Amygdala (tissue), 56 donors: ENCODE measurements at places on chromosomes 4 and X.
A peak's percentile ranks its signal among the peaks of the same experiment; 100 is the strongest.

DNA sequence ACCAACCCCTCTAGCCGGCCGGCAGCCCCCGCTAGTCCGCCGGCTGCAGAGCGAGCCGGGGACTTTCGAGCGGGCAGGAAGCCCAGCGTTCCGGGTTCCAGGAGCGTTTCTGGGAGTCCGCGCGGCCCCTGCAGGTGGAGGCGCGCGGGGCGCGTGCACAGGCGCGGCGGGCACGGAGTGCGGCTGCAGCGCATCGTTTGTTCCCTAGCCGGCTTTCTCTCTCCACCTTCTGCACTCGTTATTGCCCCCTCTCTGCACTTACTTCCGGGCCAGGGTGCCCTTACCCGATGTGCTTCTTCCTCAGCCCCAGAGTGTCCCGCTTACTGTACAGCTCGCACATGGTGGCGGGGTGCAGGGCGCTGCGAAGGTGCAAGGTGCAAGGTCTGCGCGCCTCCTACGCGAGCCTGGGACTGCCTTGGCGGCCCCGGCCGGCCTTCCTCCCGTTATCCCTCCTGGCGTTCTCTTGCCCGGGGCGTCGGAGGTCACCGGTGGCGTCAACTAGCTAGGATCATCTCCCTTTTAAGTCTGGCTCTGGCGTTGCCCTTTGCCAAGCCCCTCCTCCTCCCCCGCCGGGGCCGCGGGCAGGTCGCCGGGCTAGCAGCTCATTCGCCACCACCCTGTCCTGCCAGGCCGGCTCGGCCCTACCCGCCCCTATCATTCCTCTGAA is at the start of gene ETNPPL:
TSS of gene ETNPPL (minus strand) at position 495 of the 667 bp plus-strand sequence. CDS start at position 340, 155 bp downstream.
- DNase-seq: peak; percentile 66

- no peak for DNase-seq
These were observed 102.5 kb downstream of the SH3RF1 start for GRCh38 chr4:169167957-169168858.

DNA sequence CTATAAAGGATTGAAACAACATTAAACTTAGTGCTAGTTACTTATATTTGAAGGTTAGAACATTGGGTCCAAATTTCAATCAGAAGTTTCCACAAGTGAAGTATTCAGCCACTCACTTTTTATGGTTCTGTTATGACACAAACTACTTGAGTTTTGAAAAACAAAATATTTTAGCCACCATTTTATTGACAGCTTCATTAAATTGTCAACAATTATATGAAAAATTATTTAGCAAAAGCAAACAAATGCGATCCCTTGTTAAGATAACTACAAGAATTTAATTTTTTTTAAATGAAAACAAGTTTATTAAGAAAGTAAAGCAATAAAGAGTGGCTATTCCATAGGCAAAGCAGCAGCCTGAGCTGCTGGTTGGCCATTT is 3.1 kb downstream of the CXCL2 start:
- DNase-seq: no peak

GRCh38 chr4:16914208-16914607 is 15.8 kb upstream of the LDB2 start:
- no peak for DNase-seq

DNA sequence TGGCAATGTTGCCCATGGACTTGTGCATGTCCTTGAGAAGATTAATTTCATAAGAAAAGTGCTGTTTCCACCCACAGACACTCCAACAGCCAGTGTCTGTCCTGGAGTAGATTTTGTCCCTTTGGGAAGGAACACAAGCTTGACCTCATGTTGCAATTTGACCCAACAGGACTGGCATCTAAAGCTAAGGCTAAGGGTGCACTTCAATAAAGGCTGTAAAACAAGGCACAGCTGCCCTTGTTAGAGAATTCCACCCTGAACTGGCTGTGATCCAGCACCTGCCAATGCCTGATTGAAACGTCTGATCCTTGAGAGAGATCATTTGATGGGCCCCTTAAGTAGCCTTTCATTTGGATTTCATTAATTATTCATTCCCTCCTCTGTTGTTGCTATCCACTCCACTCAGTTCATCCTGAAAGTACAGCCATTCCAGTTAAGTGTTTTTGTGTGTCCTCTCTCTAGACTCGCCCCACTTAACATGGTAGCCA is 56.2 kb downstream of the CD99L2 start:
- no peak for DNase-seq

- no peak for DNase-seq
These were observed 64.9 kb downstream of the ANKRD17 start for GRCh38 chr4:73193659-73194058.

- no peak for DNase-seq
These were observed 18.0 kb downstream of the RPS6KA3 start for GRCh38 chrX:20248592-20249192.

DNA sequence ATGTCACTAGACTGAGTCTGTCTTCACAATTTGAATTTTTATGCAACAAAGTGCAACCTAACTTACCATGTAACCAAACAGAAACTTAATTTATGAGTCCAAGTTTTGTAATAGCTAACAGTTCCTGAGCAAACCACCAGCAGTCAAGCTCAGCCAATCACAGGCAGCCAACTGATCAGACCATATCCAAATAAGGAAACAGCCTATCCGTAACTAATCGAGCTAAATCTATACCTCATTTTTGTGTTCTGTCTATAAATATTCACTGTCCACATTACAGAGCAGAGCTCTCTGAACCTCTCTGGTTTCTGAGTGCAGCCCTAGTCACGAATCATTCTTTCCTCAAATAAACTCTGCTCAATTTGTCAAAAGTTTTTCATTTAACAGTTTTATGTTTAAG is 367.6 kb downstream of the PRR32 start:
- DNase-seq: no peak

GRCh38 chr4:85913931-85914694 is 439.2 kb downstream of the ARHGAP24 start:
- no peak for DNase-seq

- no peak for DNase-seq
These were observed 279.8 kb upstream of the MAGEB18 start for GRCh38 chrX:25858273-25858880.

DNA sequence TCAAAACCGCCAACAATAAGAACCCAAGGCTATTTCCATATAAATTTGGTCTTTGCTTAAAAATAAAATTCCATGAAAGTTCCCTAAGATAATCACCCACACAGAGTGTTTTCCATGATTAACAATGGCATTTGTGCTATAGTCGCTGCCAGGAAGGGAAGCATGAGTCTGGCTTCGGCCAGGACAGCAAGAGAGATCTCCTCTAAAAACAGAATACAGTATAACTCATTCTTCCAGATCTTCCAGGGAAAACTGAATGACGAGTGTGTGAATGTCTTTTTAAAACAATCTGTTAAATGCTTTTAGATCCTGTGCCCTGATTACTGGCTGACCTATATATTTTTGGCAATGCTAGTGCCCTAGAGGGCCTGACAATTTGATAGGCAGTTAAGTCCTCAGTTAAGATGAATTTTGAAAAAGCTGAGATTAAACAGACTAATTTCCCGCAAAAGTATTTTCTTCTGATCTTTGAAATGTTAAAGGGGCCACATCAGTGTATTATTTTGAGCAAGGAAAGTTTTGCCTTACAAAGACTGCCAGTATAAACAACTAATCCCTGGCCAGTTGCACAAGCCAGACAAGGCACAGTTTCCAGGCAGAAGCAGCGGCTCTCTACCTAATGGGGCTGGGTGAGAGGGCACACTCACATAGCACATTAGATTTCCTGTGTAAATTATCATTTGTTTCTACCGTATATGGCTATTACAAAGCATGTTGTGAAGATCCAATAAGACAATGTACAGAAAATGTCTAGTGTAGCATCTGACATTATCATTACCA is 127.3 kb downstream of the DCHS2 start:
- DNase-seq: no peak

- DNase-seq: no peak
These were observed 163.7 kb downstream of the CPE start for GRCh38 chr4:165542476-165542875.

DNA sequence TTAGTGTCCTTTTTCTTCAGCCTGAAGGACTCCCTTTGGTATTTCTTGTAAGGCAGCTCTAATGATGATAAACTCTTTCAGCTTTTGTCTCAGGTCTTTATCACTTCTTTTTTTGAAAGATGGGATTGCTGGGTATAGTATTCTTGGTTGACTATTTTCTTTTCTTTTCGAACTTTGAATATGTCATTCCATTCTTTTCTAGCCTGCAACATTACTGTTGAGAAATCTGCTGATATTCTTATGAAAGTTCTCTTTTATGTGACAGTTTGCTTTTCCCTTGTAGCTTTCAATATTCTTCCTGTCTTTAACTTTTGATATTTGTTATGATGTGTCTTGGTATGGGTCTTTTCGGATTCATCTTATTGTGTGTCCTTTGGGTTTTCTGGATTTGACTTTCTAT is 107.6 kb upstream of the SRD5A3 start:
- no peak for DNase-seq

DNA sequence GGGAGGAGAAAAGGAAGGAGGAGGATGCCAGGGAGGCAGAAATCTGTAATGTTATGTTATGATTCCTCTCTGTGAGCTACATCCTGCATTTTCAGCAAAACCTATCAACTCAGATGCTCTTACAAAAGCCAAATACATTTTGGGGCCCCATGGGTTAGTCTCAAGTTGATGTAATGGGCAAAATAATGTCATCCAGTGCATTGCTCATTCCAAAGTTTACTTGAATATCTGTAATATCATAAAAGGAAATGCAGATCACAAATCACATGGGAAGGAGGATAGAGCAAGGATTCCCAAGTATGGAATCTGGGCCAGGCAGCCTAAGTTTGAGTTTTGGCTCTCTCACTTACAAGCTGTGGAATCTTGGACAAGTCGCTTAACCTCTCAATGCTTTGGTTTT is 74.9 kb upstream of the SOD3 start:
- DNase-seq: no peak

- no peak for DNase-seq
These were observed 16.8 kb downstream of the PF4 start for GRCh38 chr4:73964862-73965611.

- no peak for DNase-seq
These were observed 6.5 kb downstream of the DOK7 start for GRCh38 chr4:3469386-3470243.

- no peak for DNase-seq
These were observed 20.5 kb upstream of the FAM193A start for GRCh38 chr4:2515830-2516550.

GRCh38 chrX:103697687-103698086 is 11.2 kb upstream of the MORF4L2 start:
- DNase-seq: no peak

DNA sequence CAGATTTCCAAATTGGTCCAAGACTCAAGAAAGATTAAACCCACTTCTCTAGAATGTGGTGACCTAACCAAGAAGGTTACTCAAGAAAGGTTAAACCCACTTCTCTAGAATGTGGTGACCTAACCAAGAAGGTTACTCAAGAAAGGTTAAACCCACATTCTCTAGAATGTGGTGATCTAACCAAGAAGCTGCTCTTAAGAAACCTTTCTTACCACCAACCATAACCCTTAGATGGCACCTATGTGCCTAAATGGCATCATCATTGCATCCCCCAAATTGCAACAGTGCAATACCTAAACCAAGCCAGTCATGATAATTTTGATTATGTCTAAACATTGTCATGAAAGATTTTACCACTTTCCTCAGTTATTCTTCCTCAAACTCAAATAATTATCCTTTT is 49.2 kb downstream of the IDS start:
- DNase-seq: no peak

DNA sequence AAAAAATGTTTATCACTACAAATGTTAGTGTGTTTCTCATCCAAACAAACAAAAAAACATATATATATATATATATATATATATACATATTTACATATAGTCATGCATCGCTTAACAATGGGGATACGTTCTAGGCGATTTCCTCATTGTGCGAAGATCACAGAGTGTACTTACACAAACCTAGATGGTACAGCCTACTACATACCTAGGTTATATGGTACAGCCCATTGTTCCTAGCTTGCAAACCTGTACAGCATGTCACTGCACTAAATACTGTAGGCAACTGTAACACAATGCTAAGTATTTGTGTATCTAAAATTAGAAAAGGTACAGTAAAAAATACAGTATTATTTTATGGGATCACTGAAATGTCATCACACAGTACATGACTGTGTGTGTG is 16.4 kb upstream of the TMSB4X start:
- no peak for DNase-seq

- no peak for DNase-seq
These were observed 42.7 kb upstream of the RASSF6 start for GRCh38 chr4:73662709-73663546.

GRCh38 chr4:17717301-17717700 is 64.1 kb downstream of the FAM184B start:
- no peak for DNase-seq

DNA sequence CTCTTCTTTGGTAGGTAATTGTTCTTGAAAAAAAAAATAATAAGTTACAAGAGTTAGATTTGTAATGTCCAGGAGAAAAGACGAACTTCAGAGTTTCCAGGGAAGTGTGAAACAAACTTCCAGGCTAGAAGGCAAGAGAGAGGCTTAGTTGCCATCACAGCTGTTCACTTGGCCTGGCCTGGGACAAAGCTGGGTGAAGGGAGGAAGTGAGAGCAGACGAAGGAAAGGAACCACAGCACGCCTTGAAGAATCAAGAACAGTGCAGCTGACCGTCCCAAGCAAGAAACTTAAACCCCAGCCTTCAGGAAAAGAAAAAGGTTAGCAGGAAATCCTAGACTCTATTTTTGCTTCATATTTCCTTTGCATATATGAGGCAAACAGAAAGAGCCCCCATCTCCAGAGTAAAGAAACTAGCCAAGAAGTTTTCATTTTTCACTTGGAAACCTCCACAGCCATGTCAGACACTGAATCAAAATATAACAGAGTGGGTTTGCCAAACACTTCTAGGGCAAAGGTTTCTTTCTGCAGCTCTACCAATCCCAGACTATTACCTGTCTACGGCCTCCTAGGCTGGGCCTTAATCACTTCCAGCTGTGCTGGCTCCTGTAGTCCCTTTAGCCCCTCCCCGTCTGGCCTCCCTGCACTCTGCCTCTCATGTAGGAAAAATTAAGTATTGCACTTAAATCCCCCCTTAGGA is 209.6 kb downstream of the SPATA18 start:
- DNase-seq: peak; percentile 1

GRCh38 chrX:115503099-115503498 is 57.9 kb upstream of the PLS3 start:
- no peak for DNase-seq

DNA sequence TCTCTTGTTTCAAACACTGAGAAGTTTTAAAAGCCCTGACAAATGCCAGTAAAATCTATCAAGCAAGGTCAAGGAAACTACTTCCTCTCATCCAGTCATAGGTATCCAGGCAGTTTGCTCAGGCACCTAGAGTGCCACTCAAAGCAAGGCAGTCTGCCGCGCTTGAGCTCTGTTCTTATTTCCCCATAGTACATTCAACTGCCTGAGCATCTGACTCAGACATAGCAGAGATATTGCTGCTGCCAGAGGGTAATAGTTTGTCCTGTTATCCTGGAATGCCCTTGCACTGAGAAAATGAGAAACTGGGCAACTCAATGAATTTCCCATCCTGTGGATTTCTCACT is 16.1 kb upstream of the ATP8A1 start:
- DNase-seq: no peak

GRCh38 chr4:8405516-8405875 is 35.0 kb downstream of the ACOX3 start:
- DNase-seq: no peak

DNA sequence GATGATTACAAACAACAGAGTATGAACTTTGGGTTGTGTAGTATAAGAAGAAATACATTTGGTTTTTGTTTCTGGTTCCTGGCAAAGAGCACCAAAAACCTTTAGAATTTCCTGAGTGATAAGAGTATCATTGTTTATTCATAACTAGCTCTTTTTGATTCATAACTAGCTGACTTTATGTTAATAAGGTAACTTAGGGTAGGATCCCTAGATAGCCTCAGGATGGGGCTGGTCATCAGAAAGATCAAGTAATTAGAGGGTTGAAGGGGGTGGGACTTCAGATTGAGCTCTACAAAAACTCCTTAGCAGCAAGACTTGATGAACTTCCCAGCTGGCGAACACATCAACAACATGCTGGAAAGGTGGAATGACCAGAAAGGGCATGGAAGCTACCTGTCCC is 166.5 kb downstream of the SCFD2 start:
- DNase-seq: no peak
